Daoy (cell line): ENCODE measurements at places on chromosomes 16 and 17. TPM values are rescaled to one million over a fixed set of nuclear protein-coding genes. Genes with fewer than 3 reads are reported as not detected.

COX6A2 gene
- not detected in 2 replicates for total RNA-seq

- no peak for DNase-seq
Measured at GRCh38 chr17:50003911-50004310, 8.9 kb upstream of the DLX3 start.

CCL17 gene
- total RNA-seq, result not detected in 2 replicates

DNA sequence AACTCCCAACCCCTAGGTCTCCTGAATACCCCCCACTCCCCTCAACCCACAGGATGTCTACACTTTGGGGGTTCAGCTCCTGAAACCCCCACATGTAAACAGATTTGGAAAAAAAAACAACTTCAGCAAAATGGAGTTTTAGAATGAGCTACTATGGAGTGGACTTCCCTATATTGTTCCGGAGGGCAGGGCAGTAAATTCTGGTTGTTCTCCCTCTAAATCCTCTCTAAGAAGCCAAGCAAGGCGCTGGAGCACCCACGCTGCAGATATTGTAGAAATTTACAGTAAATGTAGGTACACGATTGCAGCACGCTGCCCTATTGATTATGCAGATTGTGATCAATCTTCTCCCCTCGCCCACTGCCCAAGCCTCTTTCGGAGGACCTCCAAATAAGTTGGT lies 8.5 kb upstream of the ZFHX3 start:
- DNase-seq, result no peak
